ENCODE measurements at places on chromosomes 2 and 18. TPM values are rescaled to one million over a fixed set of nuclear protein-coding genes. Genes with fewer than 3 reads are reported as not detected.

Gene KIAA2012
- total RNA-seq = not detected

GRCh38 chr18:2884706-2885285, 38.0 kb downstream of the EMILIN2 start:
- H3K4me1 ChIP-seq = peaks cover 12% of the 10 kb centered on the region
- no peak overlapping the region for H3K27ac ChIP-seq
- H3K27me3 ChIP-seq = no peaks in the 10 kb centered on the region
- DNase-seq = no peak
- no peak overlapping the region for H3K4me3 ChIP-seq

DNA sequence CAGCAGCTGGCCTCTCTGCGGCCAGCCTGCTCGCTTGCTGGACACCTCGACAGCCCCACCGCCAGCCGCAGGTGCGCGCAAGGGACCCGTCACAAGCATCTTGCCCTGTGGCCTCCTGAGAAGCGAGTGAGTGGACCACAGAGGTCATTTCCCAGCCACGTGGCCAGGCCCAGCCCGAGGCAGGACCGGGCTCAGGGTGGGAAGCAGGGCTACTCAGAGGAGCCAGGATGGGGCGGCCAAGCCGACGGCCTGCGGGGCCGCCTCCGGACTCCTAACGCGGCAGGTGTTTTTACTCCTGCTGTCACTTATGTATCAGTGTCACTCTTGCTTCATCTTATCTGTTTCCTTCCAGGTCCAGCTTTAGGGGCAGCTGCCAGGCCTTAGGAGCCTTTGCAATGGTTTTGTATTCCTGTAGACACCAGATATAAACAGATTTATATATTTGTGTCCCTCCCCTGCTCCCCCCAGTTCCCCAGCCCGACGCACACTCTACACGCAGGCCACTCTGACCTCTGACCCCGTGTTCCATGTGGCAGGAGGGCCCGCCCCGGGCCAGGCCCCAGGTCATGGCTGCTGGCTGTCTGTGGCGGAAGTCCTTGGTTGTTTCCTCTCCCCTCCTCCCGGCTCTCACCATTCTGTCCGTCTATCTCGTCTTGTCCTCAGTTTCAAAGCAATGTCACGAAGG, 236.4 kb downstream of the ATAD2B start:
- no peak overlapping the region for H3K4me3 ChIP-seq
- no peak overlapping the region for H3K27ac ChIP-seq
- peaks cover under 1% of the 10 kb centered on the region for H3K36me3 ChIP-seq
- no peak for DNase-seq

- H3K4me1 ChIP-seq = peaks cover 3% of the 10 kb centered on the region
- no peaks in the 10 kb centered on the region for H3K36me3 ChIP-seq
- DNase-seq = no peak
- no peaks in the 10 kb centered on the region for H3K27me3 ChIP-seq
- H3K27ac ChIP-seq = no peak overlapping the region
These were observed 24.0 kb upstream of the LPIN1 start for GRCh38 chr2:11722292-11723060.

- H3K36me3 ChIP-seq = no peaks in the 10 kb centered on the region
- DNase-seq = no peak
- no peaks in the 10 kb centered on the region for H3K27me3 ChIP-seq
- no peak overlapping the region for H3K27ac ChIP-seq
- H3K4me3 ChIP-seq = no peak overlapping the region
These were observed 39.6 kb downstream of the DOCK10 start for GRCh38 chr2:225002656-225003045.

Gene DCDC2C
- not detected for total RNA-seq

Gene SCTR
- total RNA-seq = 21.0 TPM

Gene ALPI
- total RNA-seq = not detected

GRCh38 chr2:130829015-130829414, 7.7 kb upstream of the ARHGEF4 start:
- no peak for DNase-seq
- H3K4me1 ChIP-seq = no peaks in the 10 kb centered on the region
- H3K27ac ChIP-seq = no peak overlapping the region
- H3K36me3 ChIP-seq = no peaks in the 10 kb centered on the region
- no peak overlapping the region for H3K4me3 ChIP-seq

Gene ABCG5
- not detected for total RNA-seq

Measured in upper lobe of right lung (tissue), 1 donor.